Progenitor cell of endocrine pancreas (in vitro differentiated cells): ENCODE measurements at places on chromosomes 2 and 18. TPM values are rescaled to one million over a fixed set of nuclear protein-coding genes. Genes with fewer than 3 reads are reported as not detected.

DNA sequence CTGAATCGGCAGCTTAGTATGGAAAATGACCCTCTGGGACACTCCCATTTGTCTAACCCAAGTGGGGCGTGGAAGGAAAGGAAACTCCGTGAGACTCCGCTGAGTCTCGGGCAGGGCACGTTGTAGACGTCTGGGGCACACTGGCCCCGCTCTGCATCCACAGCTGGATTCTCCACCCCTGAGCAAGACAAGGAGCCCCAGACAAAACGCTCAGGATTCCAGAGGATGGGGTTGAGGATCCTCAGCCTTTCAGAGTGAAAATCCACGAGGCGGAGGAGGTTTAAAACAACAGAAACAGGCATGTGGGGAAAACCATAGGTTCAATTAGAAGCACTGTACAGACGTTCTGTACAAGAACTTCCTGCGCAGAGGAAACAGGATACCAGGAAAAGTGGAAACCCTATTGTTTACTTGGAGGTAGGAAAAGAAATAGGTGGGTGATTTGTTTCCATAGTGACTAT is 124.9 kb upstream of the ZNF236 start:
- no peak overlapping the region for H3K27ac ChIP-seq
- no peaks in the 10 kb centered on the region for H3K27me3 ChIP-seq
- no peak for DNase-seq

- H3K27me3 ChIP-seq, result no peaks in the 10 kb centered on the region
- peaks cover 19% of the 10 kb centered on the region for H3K4me1 ChIP-seq
- H3K27ac ChIP-seq, result no peak overlapping the region
- peaks cover 7% of the 10 kb centered on the region for H3K36me3 ChIP-seq
- DNase-seq, result no peak
Measured at GRCh38 chr2:231965102-231965501, 3.6 kb downstream of the DIS3L2 start.

DNA sequence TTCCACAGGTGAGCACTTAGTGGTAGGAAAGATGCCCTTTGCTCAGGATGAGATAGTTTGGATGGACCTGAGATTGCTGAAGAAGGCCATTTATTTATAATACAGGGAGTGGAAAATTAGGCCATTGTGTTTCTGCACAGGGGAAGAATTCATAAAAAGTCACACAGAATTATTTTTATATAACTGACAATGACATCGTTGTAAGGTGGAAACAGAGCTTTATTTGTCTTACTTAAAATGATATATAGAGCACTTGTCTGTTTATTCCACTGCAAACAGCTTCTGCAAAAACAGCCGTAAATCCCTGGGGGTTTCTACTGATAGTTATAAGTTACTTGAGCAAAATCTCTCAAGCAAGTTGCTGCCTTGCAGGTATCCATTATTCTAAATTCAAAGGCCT is 158.1 kb upstream of the ZNF521 start:
- no peak overlapping the region for H3K27ac ChIP-seq
- H3K27me3 ChIP-seq, result no peaks in the 10 kb centered on the region
- no peak for DNase-seq

The PXDN gene
- total RNA-seq, result 242 and 256 TPM in 2 replicates

DNA sequence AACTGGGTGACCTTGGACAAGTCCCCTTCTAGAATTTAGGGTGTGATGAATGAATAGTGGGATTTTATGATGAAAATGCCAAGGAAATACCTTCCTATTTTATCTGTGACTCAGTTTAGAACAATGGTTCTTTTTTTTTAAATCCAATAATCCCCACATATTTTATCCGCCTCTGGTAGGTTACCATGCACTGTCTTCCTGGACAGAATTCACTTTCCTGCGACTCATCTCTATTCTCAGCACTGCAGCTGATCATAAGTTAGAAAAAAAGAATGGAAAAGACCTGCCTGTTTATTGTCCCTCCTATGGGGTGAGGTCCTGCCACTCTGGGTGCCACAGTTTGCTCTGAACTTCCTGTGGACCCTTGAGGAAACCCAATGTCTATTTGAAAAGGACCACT is 73.1 kb downstream of the IRS1 start:
- peaks cover 19% of the 10 kb centered on the region for H3K4me1 ChIP-seq
- no peaks in the 10 kb centered on the region for H3K36me3 ChIP-seq
- no peak for DNase-seq
- no peak overlapping the region for H3K27ac ChIP-seq
- H3K4me3 ChIP-seq, result no peak overlapping the region
- no peaks in the 10 kb centered on the region for H3K27me3 ChIP-seq

DNA sequence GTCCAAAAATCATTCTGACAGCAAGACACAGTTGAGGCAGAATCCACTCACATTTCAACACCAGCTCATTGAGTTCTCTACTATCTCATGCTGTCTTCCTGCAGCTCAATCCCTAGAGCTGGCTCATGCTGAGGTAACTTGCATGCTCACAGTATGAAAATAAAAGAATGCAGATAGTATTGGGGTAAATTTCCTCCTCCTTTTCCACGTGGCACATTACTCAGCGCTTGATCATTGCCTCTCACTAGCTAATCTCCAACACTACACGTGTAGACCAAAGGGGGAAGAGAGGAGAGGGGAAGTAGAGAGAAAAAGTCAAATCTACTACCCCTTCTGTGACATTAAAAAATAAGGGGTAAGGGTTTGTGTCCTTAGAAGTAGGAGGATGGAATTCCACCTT is 300.6 kb downstream of the AFF3 start:
- H3K27me3 ChIP-seq, result no peaks in the 10 kb centered on the region
- DNase-seq, result no peak
- peaks cover 1% of the 10 kb centered on the region for H3K4me1 ChIP-seq

- H3K27ac ChIP-seq, result no peak overlapping the region
- peaks cover 6% of the 10 kb centered on the region for H3K4me1 ChIP-seq
- no peaks in the 10 kb centered on the region for H3K36me3 ChIP-seq
- H3K27me3 ChIP-seq, result peaks cover 45% of the 10 kb centered on the region
- no peak overlapping the region for H3K4me3 ChIP-seq
Measured at GRCh38 chr2:15750433-15750814, 158.8 kb downstream of the DDX1 start.

The ANKRD62 gene
- total RNA-seq, result not detected in 2 replicates

- H3K27ac ChIP-seq, result peak overlapping the region; percentile 57
- peaks cover 33% of the 10 kb centered on the region for H3K4me1 ChIP-seq
- no peak overlapping the region for H3K4me3 ChIP-seq
Measured at GRCh38 chr2:62201307-62201706, 5.4 kb downstream of the B3GNT2 start.

DNA sequence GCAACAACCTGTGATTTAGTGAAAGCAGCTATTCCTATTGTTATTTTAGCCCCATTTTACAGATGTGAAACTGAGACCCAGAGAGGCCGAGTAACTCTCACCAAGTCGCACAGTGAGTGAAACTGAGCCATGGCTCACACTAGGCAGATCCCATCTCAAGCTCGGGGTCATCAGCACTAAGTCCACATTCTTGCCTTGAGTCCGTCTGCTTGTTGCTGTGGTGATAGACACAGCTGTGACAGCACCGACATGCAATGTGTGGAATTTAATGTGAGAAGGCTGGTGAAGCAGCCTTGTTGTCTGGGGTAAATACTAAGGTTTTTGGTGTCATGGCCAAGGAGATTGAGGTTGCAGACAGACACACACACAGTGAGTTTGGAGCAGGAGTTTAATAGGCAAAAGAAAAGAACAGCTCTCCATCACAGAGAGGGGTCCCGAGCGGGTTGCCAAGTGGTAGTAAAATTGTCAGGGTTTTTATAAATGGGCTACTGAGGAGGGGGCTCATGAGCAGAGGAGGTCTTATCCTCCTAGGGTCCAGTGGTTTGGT is 40.2 kb upstream of the GMCL1 start:
- peak overlapping the region; percentile 97 for H3K27ac ChIP-seq
- peak overlapping the region; percentile 9 for H3K4me3 ChIP-seq
- peaks cover 66% of the 10 kb centered on the region for H3K4me1 ChIP-seq
- DNase-seq, result no peak
- peaks cover 39% of the 10 kb centered on the region for H3K36me3 ChIP-seq
- H3K27me3 ChIP-seq, result no peaks in the 10 kb centered on the region

- no peak for DNase-seq
- H3K27ac ChIP-seq, result no peak overlapping the region
- H3K4me1 ChIP-seq, result no peaks in the 10 kb centered on the region
- H3K27me3 ChIP-seq, result no peaks in the 10 kb centered on the region
- H3K36me3 ChIP-seq, result no peaks in the 10 kb centered on the region
- no peak overlapping the region for H3K4me3 ChIP-seq
Measured at GRCh38 chr2:53033411-53033810, 734.2 kb upstream of the CHAC2 start.

DNA sequence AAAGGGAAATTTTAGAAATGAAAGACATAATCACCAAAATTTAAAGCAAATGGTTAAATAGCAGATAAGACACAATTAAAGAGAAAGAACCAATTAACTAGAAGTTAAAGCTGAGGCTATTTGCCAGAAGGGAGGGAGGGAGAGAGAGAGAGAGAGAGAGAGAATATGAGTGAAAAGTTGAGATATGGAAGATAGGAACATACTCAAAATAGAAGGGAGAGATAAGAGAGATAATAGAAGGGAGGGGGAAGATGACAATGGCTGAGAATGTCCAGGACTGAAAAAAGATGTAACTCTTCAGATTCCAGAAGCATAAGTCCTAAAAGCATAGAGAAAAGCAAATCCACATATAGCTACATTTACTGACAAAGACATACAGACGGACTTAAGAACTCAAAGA is 17.1 kb upstream of the AAK1 start:
- H3K27ac ChIP-seq, result no peak overlapping the region
- DNase-seq, result no peak
- H3K4me1 ChIP-seq, result peaks cover 2% of the 10 kb centered on the region
- H3K27me3 ChIP-seq, result no peaks in the 10 kb centered on the region
- H3K36me3 ChIP-seq, result peaks cover 3% of the 10 kb centered on the region

DNA sequence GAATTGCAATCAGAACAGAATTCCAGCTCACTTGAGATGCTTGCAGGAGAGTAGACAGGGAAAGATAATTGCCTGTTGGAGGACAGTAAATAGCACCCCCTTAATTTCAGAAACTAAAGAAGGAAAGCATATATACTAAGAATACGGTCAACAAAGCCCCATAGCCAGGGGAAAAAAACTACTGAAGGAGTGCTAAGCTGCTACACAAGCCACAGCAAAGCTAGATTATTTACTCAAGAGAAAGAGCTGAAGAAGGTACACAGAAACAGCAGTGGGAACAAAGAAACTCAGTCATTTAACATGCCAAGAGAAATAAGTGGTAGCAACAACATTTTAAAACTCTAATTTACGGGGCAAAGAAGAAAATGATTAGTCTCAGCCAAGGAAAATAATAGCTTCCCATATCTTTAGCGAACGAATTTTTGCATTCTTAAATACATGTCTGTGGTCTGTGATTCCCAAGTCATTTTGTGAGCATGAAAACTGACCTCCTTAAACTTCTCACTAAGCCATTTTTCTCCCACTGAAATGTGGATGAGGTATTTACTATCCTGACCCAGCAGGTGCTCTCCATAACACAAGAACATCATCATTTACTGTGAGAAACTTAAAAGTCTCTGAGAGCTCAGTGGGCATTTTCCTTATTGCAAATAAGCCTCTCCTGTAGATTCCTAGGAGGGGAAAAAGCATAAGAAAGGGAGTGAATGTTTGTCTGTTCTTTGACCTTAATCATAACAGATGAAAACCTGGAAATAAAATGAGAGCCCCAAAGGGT is 196.0 kb downstream of the PAX3 start:
- H3K4me3 ChIP-seq, result no peak overlapping the region
- H3K36me3 ChIP-seq, result no peaks in the 10 kb centered on the region
- H3K27me3 ChIP-seq, result peaks cover 15% of the 10 kb centered on the region
- no peak for DNase-seq
- H3K27ac ChIP-seq, result peak overlapping the region; percentile 7

- no peak overlapping the region for H3K4me3 ChIP-seq
- H3K36me3 ChIP-seq, result peaks cover 20% of the 10 kb centered on the region
- no peak for DNase-seq
- H3K27ac ChIP-seq, result no peak overlapping the region
Measured at GRCh38 chr2:127324635-127325034, 30.7 kb upstream of the ERCC3 start.

DNA sequence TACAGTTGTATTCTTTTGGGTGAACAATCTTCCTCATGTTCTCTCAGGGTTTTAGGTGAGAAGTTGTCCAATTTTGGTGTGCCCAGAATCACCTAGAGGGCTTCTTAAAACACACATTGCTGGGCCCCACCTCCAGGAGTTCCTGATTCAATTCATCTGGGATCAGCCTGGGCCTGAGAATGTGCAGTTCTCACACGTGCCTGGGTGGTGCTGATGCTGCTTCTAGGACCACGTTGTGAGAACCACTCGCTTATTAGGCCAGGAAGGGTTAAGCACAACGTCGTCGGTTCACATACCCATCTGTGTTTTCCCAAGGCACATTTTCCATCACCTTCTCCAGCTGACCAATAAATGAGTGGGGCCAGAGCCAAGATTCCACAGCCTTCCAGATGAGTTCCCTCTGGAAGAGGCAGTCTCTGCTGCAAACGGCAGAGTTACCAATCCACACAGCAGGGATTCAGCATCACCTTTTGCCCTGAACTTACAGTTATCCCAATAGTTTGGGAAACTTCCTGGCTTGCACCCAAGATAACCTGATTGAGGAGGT is 277.7 kb upstream of the HNRNPA3 start:
- no peaks in the 10 kb centered on the region for H3K4me1 ChIP-seq
- H3K27ac ChIP-seq, result no peak overlapping the region
- DNase-seq, result no peak
- H3K4me3 ChIP-seq, result no peak overlapping the region
- H3K27me3 ChIP-seq, result peaks cover 8% of the 10 kb centered on the region

GRCh38 chr2:197030090-197030489 is 103.6 kb upstream of the PGAP1 start:
- peaks cover 5% of the 10 kb centered on the region for H3K36me3 ChIP-seq
- peaks cover 4% of the 10 kb centered on the region for H3K27me3 ChIP-seq
- H3K4me3 ChIP-seq, result no peak overlapping the region
- no peak for DNase-seq

- H3K4me3 ChIP-seq, result no peak overlapping the region
- H3K27ac ChIP-seq, result no peak overlapping the region
- H3K36me3 ChIP-seq, result no peaks in the 10 kb centered on the region
- DNase-seq, result no peak
- H3K27me3 ChIP-seq, result no peaks in the 10 kb centered on the region
Measured at GRCh38 chr18:66346833-66347588, 256.9 kb downstream of the CDH19 start.

The GRHL1 gene
- total RNA-seq, result 13.4 and 14.4 TPM in 2 replicates

The ABCG5 gene
- total RNA-seq, result not detected in 2 replicates

DNA sequence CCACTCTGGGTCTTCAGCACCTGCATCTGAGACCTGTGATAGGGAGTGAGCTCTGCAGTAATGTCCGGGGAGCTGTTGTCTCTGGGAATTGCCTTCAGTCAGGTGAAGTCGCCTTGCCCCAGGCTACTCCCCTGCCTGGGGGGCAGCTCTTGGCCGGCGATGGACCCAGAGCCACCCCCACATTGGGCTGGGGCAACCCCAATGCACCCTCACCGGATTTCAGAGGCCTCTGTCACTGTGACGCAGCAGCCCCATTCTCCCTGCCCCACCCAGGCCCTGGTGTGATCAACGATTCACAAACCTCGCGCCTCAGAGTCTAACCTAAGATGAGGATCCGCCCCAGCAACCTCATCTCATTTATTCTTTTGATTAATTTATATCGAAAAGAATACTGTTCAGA is 303.6 kb downstream of the NDUFA10 start:
- no peaks in the 10 kb centered on the region for H3K36me3 ChIP-seq
- H3K4me1 ChIP-seq, result no peaks in the 10 kb centered on the region
- no peak for DNase-seq
- H3K27ac ChIP-seq, result no peak overlapping the region
- H3K4me3 ChIP-seq, result no peak overlapping the region

The MBD5 gene
- 65.6 and 72.6 TPM in 2 replicates for total RNA-seq

The ASTL gene
- total RNA-seq, result 0.29 TPM in 1 of 2 replicates, not detected in the other

The CYBRD1 gene
- 2.3 and 2.5 TPM in 2 replicates for total RNA-seq
